ENCODE measurements at places on chromosomes 5 and 9.

DNA sequence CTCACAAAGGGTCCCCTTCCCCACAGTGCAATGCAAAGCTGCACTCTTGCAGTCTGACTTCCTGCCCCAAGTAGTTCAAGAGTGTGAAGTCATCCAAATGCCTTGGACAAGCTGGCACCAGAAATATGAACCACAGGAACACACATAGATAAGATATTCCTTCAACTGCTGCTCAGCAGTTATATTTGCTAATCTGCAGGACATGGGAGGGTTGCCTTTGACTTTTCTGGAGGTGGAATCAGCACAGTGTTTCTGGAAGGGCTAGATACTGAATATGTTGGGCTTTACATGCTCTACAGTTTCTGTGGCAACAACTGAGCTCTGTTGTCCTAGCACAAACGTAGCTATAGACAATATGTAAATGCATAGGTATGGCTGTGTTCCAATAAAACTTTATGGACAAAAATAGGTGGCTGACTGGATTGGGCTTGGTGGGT, 96.7 kb upstream of the PCA3 start:
- DNase-seq = no peak

DNA sequence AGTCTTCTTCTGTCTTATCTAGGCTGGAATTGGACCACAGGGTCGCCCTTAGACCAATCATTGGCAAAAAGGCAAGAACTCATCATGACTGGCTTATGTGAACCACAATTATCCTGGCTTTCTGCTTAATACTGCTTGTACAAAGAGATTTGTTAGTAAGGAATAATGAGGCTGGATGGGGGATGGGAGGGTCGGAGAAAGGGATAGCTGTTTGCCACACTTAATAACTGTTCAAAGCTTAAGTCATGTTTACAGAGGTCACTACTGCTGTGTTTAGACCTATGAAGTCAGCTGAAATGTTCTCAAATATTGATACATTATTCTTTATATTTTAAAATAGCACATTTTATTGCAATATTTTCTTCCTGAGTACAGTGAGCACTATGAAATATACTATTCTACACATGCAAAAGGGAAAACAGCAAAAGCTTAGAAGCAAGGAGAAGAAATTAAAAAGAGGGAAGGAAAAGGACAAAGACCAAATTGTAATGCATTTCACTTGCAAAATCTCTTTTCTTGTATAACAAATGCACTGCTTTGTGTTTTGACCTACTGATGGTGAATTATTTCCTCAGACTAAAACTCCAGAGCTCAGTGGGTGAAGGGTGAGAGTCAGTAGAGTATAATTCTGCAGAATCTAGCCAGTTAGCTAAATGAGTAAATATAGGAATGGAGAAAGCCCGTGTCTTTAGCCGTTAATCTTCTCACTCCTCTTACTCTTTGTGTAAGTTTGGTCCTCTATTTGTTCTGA, 404.9 kb upstream of the ZNF608 start:
- no peak for DNase-seq

DNA sequence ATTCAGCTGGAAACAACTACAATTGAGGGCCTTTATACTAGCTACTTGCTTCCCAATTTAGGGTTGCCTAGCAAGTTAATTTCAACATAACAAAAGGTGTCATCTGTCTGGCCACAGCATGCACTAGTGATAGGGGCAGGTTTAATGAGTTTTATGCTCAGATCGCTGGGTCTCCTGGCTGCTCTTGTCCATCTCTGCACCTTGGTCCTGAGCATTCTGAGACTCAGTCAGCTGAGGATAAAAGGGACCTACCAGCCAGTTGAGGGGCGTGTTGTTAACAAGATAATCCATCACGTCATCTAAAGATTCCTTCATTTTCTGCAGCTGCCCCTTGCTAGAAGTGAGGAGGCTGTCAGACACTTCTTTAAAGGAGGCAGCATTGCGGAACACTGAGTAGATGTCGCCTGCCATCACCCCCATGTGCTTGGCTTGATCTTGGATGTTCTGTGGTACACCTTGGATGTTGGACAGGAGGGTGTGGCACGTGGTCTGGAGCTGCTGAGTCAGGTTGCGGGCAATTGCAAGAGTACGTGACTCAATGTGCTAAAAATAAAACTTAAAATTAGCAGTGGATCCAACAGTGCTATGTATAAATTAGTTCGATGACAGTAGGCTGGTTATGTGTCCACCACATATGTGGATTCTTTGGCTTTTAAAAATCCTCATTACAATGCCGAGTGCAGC, 11.0 kb downstream of the PLIN2 start:
- no peak for DNase-seq

GRCh38 chr5:86917117-86917579, 299.4 kb downstream of the COX7C start:
- no peak for DNase-seq

DNA sequence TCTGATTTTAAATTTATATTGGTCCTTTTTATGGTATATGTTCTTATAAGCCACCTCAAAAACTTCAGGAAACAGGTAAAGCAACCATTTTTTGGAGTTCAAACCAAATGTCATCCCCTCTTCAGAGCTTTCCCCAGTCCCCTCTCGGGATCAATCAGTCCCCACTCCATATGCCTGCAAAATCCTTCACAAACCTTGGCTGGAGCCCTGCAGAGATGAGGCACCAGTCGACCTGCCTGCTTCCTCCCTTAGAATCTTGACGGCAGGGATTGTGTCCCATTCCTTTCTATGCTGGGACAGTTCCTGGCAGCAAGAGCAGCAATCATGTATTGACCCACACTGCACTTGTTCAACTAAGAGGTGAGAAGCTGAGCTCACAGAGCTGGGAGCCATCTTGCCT, 22.6 kb downstream of the B4GALT1 start:
- no peak for DNase-seq

DNA sequence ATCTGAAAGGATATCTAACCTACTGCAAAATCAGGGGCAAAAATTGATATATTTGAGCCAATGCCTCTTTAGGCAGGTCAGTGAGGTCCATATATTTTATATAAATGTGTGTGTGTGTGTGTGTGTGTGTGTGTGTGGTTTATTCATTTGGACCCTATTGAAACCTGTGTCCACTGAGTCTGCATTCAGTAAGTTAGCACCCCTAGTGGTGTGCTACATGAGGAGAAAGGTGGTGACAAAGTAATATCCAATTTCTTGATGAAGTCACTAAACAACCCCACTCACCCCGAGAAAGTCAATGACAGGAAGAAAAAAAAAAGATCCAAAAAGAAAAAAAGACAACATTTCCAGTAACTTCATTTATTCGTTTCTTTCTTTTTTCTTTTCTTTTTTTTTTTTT, 4.1 kb downstream of the FBXW11 start:
- DNase-seq = no peak

DNA sequence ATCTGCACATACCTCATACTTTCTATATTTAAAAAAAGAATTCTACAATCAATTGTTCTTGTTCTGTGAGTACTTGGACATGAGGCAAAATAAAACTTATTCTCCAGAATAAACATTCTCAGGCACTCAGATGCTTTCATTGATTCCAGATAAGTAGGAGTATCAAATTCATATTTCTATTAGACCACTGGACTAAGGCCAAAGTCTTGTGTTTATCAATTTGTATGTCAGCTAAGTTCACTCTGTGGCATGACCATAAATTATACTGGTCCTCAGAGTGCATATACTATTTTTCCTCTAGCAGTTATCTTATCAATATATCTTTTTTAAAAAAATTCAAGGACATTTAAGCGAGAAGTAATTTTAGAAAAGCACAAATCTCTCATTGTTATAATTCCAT, 28.2 kb downstream of the CDH10 start:
- no peak for DNase-seq

GRCh38 chr5:149616727-149617285, 35.5 kb downstream of the ARHGEF37 start:
- no peak for DNase-seq

- no peak for DNase-seq
Measured at GRCh38 chr5:154502180-154502579, 24.2 kb upstream of the HAND1 start.

DNA sequence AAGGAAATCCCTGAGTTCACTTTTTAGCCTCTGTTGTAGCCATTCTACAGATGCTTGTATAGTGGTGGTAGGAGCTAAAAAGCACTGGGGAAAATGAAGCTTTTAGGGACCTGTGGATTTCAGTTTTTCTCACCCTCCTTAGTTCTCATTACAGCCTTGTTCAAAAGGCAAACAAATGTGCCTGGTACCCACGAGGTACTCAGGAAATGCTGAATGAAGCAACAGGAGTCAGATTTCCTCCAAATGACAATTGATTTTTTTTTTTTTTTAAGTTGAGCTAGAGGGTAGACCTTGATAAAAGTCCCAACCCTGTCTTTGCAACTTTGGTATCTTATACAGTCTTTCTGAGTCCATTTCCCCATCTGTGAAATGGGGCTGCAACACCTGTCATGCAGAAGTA, 21.3 kb upstream of the TMOD1 start:
- DNase-seq = no peak

DNA sequence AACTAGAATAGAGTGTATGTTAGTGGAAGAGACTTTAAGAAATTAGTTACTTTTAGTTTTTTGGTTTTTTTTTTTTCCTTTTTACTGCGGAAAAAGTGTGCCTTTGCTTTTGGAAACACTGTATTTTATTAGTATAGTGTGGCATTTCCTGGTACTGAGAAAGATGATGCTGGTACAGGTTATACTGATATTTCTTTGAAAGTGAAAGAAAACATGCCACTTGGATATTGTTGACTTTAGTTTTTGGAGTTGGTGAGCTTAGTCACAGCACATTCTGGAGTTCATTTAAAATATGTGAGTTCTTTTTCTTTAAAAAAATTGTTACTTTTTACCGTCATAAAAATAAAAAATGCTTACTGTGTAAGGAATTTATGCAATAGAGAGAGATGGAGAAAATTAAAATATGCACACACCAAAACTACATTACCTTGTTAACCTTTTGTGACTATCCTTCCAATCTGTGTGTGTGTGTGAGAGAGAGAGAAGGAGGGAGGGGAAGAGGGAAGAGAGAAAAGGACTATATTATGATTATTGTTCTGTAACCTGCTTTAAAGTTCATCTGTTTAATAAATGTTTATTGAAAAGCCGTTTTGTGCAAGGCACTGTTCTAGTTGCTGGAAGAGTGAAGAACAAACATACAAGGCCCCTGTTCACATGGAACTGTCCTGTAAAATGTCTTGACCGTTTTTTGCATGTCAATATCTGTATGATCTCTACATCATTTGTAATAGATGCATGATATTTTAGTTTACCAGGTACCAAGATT, 1.9 kb downstream of the UGCG start:
- DNase-seq = no peak

DNA sequence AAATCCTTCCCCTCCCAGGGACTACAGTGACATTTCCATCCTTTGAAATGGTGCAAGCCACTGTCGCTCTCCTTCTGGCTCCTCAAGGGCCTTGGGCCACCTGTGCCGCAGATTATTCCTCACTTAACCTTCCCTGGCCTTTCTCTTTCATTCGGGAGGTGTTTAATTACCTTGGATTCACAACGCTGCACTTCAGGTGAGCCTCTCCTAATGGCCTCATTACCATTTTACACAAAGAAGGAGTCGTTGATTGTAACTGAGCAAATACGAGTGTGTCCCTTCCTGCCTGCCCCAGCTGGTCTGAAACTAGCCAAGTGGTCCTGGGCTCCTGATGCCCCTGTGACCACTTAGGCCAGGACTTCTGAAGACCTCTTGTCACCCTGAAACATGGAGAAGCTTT, 205.0 kb downstream of the CRB2 start:
- no peak for DNase-seq

GRCh38 chr9:88660611-88661010, 125.6 kb downstream of the NXNL2 start:
- no peak for DNase-seq

- no peak for DNase-seq
Measured at GRCh38 chr9:113907282-113907681, 31.2 kb downstream of the ZNF618 start.

DNA sequence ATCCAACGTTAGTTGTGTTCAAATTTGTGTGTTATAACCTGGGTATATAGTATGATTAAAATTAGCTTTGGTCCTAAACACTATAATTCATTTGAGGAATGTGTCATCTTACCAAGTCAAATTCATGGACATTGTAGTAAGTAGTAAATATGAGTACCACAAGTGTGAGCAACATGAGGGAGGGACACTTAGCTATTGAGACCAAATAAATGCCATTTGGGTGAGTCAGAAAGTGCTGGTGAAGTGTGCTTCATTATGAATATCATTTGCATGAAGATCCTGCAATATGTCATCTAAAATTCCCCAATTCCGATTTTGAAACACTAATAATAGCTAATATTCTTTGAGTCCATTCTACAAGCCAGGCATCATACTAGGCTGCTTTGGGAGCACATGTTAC, 336.7 kb upstream of the KIF2A start:
- no peak for DNase-seq

DNA sequence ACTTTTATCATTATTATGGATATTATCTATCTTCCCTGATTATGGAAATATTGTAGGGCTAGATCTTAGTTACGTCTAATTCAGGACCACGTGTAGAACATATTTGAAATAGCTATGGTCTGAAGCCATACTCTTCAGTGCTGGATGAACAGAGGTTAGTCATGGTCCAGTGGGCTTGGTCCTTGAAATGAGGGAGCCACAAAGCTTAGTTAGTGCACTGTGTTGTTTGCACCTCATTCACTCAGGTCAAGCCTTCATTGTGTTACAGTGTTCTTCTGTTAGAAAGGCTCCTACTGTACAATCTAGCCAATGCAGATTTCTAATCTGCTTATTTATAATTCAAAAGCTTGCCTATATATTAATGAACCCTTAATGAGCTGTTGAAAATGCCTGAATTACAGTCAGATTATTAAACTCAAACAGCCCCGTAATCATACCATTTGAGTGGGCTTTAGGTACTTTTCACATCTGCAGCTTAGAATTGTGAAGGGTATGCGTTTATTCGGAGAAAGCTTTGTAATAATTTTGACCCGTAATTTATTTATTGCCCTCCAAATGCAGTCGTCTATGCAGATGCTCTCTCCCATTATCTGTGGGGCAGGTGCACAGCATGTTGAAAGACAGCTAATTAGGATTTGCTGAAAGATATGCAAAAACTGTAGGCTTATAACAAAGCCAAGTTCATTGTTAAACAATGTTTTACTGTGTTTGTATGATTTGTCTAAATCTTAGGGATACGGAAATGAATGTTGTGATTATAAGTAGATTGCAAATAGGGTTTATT, 164.9 kb downstream of the PBX3 start:
- no peak for DNase-seq

DNA sequence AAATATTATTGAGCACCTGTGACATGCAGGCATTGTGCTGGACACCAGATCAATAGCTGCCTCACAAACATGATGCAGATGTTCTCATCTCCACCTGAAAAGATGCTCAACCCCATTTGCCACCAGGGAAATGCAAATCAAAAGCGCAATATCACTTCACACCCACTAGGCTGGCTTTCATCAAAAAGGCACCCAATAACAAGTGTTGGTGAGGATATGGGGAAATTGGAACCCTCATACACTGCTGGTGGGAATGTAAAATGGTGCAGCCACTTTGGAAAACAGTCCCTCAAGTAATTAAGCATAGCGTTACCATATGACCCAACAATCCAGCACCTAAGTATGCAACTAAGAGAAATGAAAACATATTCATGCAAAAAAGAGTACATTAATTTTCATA, 24.7 kb downstream of the FGF1 start:
- no peak for DNase-seq

- DNase-seq = no peak
Measured at GRCh38 chr9:2663461-2664173, 42.0 kb downstream of the VLDLR start.
